ENCODE measurements at places on chromosomes 13 and 19.

DNA sequence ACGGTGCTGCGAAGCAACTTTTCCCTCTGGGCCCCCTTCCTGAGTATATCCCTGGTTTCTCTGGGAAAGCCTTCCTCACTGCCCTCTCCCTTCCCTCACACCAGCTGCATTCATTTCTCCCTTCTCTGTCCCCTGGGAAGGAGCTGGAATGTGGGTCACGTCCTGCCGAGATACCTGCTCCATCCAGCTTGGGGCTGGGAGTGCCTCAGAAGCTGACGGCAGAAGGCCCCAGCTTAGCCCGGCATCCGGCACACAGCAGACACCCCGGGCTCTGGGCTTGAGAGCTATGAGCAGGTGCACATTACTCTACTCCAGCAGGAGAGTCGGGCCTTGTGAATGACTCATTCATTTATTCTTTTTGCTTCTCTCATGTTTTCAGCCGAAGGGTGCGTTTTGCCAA, 170.6 kb downstream of the TEX29 start:
- DNase-seq: no peak

DNA sequence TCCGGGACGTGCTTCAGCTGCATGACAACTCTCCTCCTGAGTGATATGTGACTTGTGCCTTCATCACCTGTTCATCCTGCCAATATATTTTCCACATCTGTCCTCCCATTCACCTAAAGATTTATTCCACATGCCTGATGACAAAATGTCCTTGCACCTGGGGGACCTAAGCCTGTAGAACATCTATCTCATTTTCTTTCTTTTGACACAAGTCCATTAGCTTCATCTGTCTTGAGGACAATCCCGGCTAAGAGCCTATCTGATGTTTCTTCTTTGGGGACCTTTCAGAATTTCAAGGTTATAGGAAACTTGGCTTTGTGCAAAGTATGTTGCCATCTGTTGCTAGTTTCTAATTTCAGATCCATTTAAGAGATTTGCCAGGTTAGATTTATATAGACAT, 41.1 kb downstream of the ITGBL1 start:
- no peak for DNase-seq

DNA sequence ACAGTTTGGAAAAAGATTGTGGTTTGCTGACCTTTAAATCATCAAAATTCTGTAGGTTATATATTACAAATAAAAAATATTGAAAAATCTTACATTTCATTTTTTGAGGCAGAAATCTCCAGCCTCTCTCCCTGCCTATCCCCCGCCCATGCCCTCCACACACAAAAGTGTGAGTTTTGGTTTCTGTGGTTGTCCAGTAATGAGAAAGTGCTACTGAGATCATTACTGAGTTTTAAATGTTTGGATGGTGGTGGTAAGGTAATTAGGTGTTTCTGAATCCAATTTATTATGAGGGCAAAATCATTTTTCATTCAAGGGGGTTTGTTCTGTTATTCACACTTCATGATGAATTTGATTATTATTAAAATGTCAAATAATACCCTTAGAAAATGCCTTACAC, 448.0 kb upstream of the SLC10A2 start:
- no peak for DNase-seq

GRCh38 chr19:36674201-36674600, 7.6 kb upstream of the ZNF461 start:
- no peak for DNase-seq

DNA sequence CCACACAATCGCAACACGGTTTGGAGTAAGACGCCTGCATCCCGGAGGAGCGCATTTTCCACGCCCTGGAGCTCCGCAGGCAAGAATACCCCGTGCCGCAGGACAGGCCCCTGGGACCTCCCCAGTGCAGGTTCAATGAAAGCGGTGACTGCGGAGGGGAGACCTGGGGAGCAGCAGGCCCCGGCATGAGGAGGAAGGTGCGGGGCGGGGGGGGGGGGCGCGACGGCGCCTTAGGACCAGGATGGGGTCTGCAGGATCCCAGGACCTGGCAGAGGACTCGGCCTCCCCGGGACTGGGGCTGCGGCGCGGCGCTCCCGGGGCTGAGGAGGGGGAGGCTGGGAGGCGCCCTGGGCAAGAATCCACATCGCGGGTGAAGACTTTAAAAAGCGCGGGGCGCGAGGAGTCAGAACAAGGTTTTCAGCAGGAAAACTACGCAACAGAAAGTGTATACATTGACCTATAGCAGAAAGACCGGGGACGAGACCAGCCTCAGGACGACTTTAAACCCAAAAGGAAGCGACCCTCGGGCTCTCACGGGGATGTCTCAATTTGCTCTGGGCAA, 432 bp downstream of the ZNF611 start:
- DNase-seq: peak; percentile 19

DNA sequence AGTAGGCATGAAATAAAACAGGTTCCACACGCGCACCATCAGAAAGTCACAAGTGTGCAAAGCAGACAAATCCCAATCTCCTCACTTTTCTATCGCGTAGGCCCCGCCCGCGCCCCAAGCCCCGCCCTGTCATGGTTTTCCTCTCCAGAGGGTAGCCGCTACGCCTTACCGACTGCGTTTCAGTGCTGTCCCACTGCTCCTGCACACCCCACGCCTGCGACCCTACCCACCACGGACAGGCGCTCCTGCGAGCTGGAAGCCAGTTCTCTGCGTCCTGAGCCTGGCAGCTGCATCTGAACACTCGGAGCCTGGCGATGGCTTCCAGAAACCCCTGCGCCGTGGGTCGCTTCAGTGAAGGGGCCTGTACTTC, 379 bp upstream of the ZNF470 start:
- no peak for DNase-seq

DNA sequence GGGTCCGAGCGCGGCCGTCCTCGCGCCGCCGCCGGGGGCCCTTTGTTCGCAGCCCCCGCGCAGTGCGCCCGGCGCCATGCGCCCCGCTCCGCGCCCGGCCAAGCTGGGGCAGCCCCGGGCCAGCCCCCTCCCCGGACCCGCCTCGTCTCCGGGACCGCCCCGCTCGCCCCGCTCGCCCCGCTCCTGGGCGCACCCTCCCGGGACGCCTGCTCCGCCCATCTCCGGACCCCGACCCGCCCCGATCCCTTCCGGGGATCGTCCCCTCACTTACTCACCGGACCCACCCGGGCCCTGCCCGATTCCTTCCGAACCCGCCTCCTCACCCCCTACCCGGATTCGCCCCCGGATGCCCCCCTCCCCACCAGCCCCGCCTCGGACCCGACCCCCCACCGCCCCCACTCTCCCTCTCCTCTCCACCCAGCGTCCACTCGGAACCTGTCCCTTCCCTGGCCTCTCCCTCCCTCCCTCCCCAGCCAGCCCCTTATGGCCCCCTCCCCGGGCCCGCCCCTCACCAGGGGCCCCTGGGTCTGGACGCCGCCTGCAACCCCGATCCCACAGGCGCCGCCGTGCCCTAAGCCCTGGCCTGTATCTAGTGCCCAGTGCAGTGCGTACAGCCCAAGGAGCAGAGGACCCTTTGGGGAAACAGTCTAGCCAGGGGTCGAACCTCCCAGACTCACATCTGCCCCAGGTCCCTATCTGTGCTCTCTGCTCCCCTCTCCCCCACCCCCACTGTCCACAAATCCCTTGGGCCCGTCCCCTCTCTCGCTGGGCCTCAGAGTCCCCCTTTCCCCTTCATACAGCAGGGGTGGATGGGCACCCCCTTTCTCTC, at the start of gene CPAMD8:
Gene CPAMD8, minus strand, starts transcription at position 105 of the 829 bp plus-strand sequence. CDS start 168 bp downstream, outside the sequence.
- DNase-seq: no peak

GRCh38 chr19:35216833-35217648, 11.5 kb downstream of the FAM187B start:
- DNase-seq: no peak

DNA sequence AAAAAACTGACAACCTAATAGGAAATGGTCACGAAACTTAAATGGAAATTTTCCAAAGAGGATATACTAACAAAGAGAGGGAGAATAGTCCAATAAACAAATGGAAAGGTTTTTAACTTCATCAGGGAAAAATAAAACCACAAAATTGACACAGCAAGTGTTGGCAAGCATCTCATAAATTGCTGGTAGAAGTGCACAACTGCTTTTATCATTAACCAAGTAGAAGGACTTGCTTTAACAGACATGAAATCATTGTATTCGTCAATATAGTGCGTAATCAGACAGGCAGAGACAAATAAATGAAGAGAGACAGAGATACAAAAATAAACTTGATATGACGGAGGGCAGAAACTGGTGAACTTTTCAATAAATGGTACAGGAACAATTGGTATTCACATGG, 7.4 kb downstream of the TGDS start:
- no peak for DNase-seq

- DNase-seq: no peak
Observed at GRCh38 chr19:39030854-39031367, 1.4 kb downstream of the FBXO27 start.

GRCh38 chr19:55451965-55452748, 9.1 kb upstream of the SHISA7 start:
- DNase-seq: no peak

GRCh38 chr13:98454389-98454881, 122.5 kb downstream of the STK24 start:
- peak; percentile 33 for DNase-seq

GRCh38 chr19:5674714-5675113, 5.6 kb downstream of the MICOS13 start:
- no peak for DNase-seq
